HT1080 (cell line): ENCODE measurements at places on chromosomes 2 and 18.

DNA sequence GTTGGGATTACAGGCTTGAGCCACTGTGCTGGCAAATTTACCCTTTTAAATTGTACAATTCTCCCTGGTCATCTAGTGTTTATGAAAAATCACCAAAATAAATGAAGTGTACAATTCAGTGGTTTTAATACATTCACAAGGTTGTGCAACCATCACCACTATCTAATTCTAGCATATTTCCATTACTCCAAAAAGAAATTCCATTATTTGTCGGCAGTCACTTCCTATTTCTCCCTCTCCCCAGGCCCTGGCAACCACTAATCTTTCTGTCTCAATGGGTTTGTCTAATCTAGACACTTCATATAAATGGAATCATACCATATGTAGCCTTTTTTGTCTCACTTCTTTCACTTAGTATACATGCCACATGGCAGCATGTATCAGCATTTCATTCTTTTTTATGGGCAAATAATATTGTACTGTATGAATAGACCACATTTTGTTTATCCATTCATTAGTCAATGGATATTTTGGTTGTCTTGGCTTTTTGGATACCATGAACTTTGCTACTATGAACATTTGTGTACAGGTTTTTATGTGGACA lies 12.6 kb upstream of the POLE4 start:
- DNase-seq: no peak

GRCh38 chr2:3768960-3769765 lies 65.8 kb downstream of the DCDC2C start:
- DNase-seq: no peak

- no peak for DNase-seq
These were observed 32.7 kb downstream of the NLRC4 start for GRCh38 chr2:32231959-32232358.

DNA sequence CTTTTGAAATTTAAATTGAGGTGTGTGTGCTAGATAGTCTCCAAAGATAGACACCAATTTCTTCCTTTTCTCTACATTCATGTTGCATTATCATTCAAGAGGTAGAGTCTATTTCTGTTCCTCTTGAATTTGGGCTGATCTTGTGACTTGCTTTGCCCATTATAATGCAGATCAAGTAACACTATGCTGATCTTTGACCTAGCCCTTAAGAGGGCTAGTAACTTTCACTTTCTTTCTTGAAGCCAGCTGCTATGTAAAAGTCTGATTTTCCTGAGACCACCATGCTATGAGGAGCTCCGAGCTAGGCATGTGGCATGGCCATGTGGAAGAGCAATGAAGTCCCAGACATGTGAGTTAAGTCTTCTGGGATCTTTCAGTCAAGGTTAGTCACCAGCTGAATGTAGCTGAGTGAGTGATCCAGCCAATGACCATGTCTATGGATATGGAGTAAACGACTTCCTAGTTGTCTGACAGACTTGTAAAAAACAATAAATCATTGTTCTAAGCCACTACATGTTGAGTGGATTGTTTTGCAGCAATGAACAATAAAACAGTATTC lies 189.4 kb upstream of the CWC22 start:
- peak; percentile 49 for DNase-seq

GRCh38 chr2:108048752-108049151 lies 62.4 kb downstream of the SLC5A7 start:
- no peak for DNase-seq

GRCh38 chr18:67217551-67218166 lies 298.9 kb downstream of the DSEL start:
- peak; percentile 42 for DNase-seq
